ENCODE measurements at places on chromosomes 2 and 18.
A peak's percentile ranks its signal among the peaks of the same experiment; 100 is the strongest.

DNA sequence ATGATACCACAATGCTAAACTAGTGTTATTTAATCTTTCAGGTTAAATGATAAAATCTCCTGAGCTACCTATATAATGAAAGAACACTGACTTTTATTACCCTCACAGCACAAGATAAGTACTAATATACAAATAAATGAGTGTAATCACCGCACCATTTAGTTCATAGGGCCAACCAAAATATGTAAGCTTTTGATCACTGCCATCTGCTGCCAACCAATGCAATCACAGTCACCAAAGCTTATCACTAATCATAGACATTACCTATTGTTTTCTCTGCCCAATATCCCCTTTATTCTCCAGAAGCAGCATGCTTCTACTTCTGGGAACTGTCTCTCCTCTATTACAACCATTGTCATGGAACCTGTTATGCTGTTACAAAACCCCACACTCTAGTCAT lies 151.6 kb upstream of the LRATD1 start:
- DNase-seq = no peak

DNA sequence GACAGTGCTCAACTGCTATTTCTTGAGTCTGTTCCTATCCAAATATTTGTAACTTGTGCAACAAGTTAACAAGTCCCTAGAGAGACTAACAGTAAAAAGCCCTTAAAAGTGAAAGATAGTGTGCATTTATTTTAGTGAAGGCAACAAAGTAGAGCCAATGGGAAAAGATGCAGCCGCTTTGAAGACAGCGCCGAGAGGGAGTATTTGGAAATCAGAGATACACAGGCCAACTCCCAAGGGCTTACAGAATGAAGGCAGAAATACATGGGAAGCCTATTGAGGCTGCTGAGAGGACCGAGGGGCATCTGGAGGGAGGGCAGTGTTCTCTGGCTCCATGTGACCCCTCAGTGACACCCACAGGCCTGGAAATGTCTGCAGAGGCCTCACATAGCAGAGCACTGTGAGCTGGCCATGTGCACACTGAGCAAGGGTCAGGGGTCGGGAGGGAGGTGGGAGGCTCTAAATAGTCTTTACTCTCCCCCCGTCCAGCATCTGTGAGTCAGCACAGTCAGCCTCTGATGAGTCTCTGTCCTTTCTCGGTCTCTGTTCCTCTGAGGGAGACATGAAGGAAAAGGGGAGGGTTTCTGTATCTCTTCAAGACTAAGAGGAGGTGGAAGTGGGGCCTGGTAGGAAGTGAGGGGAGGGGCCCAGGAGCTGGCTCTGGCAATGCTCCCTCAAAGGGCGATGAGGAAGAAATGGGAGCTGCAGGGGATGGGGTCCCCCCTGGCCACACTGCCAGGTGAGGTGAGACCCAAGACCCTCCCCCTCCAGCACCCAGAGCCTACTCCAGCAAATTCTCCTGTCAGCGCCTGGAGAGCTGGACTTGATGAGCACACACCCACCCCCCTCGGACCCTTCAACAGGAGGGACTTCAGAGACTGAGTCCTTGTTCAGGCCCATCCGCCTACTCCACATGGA lies 133.6 kb downstream of the SP3 start:
- no peak for DNase-seq

GRCh38 chr18:31072175-31072574 lies 29.6 kb upstream of the DSC3 start:
- DNase-seq = no peak

DNA sequence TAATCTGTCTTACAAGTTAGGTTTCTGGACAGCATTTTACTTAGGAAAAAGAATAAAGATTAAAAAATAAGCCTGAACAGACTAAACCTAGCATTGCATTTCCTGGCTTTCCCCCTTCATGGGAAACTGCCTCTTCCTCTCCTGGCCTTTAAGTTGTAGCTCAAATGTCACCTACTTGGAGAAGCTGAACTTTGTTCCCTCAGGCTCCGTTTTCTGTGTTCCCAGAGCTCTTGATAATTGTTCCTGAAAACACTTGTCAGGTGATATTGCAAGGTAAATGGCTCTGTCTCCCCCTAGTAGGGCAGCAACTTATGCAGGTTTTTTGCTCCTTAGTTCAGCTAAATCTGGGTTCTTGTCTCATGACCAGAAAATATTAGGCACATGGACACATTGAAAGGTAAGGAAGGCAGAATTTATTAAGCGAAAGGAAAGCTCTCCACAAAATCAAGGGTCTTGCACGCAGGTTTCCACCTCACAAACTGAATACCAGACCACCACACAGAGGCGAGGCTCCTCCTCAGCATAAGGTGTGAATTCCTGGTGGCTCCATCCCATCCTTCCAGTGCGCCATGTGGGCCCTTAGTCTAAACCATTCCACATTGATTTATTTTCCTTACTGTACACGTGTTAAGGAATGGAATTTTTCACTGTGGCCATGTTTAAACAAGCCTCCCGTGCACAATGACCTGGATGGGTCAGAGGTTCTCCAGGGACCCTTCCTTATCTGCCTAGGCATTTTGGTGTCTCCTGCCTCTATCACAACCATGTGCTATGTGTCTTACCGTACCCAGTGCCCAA lies 229.3 kb downstream of the HNMT start:
- DNase-seq = no peak

- no peak for DNase-seq
These were observed 67.1 kb downstream of the CYP26B1 start for GRCh38 chr2:72080286-72081145.

DNA sequence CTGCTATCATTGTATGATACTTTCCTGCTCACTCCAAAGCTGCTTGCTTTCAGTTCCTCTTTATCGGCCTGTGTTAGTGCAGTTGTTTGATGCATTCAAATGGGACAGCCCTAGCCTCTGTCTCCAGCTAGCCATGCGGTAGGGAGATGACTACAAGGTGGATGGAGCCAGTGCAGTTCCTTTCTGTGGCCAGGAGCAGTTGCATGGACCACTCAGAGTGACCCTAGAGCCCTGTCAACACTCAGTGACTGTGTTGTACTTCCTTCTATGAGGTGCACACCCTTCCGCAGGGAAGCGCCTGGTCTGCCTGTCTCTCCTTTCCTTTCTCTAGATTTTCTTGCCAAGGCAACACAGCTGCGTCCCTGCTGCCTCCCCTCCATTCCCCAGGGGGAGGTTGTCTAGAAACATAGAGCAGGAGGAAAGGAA lies 33.8 kb downstream of the KCNS3 start:
- no peak for DNase-seq

GRCh38 chr2:199692489-199692888 lies 158.5 kb downstream of the FTCDNL1 start:
- no peak for DNase-seq

DNA sequence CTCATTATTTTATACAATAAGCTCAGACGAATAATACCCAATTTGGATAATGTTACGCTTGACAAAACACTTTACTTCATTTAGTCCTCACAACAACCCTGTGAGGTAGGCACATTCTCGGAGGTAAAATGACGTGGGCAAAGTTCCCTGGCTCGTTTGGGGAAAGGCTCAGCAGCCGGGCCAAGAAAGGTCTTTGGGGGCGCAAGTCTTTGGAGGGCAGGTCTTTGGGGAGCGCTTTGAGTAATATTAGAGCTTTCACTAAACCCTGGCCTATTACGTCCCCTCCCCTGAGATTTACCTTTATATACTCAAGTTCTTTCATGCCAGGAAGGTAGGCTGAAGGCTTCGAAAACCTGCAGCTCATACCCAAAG lies 427 bp downstream of the RBKS start:
- DNase-seq = no peak

DNA sequence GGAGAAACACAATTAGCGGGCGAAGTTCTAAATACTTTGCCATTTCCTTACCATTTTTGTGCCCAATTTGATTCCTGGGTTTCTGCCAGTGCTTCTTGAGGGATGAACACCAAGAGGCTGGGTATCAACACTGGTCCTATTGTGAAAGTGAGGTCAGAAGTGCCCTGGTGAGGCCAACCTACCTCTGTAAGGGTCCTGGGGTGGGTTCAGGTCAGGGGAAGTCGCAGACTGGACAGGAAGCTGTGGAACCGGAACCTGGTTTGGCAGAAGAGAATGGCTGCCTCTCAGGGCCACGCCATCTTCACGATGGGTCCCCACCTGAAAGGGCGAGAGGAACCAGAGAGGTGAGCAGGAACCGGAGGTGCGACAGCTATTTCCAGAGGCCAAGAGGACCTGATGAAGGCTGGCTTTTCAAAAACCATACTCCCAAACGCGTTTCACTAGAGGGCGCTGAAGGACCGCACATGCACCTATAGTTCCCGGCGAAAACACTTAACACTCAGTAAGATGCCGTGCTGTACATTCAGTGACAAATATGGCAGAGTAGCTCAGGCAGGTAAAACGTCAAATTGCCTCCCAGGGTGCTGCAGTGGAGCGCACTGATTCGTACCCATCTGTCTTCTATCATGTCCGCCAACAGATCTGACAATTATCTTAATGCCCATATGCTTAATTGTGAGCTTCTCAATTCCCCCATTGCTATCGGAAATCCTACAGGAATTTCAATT lies 275.3 kb upstream of the CCDC68 start:
- peak; percentile 63 for DNase-seq

DNA sequence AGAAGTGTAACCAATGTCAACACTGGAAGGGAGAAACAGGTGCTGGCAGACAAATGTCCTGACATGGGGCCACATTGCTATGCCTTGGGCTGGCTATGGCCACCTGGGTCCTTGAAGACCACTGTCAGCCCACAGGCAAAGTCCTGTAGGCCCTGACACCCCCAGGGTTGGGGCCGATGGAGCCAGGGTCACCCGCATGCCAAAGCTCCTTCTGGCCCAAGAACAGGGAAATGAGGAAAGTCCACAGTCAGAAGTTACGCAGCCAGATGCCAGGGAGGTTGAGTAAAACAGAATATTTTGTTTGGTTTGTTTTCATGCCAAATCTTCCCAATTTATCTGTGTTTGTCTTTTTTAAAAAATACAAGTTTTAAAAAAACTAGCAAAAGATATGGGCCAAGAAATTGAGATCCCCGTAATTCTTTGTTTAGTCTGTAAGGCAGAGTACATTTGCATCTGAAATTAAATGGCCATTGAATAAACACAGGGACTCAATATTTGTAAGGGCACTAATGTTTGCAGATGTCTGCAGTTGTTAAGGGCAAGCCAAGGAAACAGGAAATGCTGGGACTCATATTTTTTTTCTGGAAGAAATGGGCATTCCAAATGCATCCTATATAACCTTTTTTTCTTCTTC lies 186.4 kb downstream of the FAM210A start:
- DNase-seq = no peak

DNA sequence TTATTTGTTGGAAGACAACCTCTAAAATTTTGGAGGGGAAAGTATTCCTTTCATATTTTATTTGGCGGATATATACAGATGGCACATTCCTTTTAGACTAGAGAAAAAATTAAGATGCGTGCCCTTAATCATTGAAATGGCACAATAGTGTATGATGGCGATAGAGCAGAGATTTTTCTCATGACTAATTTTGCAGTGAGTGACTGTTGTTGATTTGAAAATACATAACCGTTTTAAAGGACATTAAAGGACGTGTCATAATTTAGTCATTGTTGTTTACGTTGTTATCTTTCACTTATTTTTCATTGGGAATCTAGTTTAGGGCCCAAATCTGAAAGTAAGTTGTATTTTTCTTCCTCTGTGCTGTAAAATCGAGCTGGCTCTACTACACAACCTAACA lies 61.7 kb downstream of the CERS6 start:
- DNase-seq = no peak

DNA sequence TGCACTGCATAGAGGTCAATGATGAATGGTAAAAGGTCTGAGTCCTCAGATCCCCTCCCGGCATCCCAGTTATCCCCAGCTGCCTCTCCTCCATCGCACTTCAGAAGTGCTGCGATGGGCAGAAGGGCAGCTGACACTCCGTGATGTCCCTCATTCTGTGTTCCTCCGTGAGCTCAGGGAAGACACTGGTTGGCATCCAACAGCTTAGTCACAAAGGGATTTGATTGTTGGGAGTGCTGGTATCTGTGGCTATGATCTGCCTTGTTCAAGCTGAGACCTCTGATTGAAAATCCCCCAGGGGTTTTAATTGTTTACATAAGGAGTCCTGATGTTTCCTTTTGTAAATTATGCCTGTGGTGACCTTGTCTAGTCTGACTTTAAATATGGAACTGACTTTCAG lies 19.0 kb upstream of the SAG start:
- no peak for DNase-seq

- peak; percentile 7 for DNase-seq
These were observed 582.8 kb downstream of the ZEB2 start for GRCh38 chr2:143936848-143937722.

DNA sequence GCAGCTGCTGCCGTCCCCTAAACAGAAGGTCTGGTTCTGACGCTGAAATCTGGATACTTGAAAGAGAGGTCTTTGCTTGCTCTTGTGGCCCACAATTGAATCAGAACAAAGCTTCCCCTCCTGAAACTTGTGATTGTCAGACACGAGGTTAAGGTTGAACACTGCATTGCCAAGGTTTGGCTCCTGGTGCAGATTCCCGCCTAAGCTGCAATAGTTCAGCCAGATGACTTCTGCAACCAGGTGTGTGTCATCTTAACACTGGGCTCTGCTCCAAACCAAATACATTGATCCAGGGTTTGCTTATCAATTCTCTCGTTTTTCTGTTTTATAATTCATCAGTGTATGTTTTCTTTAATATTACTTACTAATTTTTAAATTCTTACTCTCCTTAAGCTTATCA lies 14.6 kb downstream of the GKN1 start:
- no peak for DNase-seq

GRCh38 chr2:165911231-165911630 lies 42.3 kb downstream of the TTC21B start:
- peak; percentile 66 for DNase-seq

- no peak for DNase-seq
These were observed 27.5 kb downstream of the PMAIP1 start for GRCh38 chr18:59927246-59927825.

- DNase-seq = no peak
These were observed 1125.5 kb downstream of the BCL11A start for GRCh38 chr2:59427980-59428379.

GRCh38 chr2:3665886-3666612 lies 8.0 kb downstream of the ALLC start:
- no peak for DNase-seq

DNA sequence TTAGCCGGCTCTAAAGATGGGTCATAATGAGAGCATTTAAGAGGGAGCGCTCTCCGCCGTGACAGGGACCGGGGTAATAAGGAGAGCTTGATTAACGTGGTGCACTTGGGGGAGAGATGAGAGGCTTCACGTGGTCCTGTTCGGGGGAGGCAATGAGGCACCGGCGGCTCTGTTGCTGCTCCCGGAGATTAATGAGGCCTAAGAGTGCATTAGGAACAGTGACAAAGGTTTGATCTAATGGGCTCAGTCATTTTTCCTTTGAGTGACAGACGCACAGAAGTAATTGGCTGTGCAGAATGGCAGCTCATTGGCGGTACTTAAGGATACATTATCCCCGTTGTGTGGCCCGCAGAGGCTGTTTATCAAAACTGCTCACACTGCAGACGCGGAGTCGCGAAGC lies 250.7 kb downstream of the GBX2 start:
- no peak for DNase-seq

DNA sequence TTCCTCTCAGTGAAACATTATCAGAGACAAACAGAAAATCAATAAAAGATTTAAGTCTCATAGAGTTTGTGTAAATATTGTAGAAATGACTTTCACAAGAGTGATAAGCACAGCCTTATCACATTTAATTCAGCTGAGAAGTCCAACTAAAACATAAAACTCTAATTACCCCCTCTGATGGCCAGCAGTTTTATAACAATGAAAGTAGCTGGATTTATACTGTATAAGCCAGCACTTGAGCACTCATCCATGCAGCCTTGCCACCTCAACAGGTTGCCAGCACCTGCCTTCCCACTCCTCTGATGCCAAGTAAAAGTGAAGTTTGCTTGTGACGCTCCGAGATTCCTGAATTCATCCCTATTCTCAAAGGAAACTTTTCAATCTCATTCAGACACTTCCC lies 103.0 kb upstream of the STK39 start:
- DNase-seq = no peak

Data from HFFc6 (cell line).